ENCODE measurements at places on chromosomes 1 and 21.

DNA sequence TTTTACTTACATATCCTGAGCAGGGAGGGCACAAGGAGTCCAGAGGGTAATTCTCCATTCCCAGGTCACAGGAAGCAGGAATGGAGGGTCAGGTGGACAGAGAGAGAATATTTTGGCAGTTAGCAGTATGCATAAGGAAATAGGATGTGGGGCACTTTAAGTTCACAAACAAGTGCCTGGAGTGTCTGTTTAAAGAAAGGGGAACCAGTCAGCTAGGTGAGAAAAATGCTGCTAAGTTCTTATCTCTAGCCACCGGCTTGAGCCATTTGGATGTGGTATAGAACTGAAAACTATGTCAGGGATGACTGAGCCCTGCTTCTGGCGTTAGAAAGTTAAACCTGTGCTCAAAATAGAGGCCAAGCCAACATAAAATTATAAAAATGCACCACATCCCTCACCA, 739.7 kb upstream of the NCAM2 start:
- no peak for DNase-seq

- DNase-seq: no peak
Observed at GRCh38 chr1:221863635-221864034, 121.7 kb upstream of the DUSP10 start.

DNA sequence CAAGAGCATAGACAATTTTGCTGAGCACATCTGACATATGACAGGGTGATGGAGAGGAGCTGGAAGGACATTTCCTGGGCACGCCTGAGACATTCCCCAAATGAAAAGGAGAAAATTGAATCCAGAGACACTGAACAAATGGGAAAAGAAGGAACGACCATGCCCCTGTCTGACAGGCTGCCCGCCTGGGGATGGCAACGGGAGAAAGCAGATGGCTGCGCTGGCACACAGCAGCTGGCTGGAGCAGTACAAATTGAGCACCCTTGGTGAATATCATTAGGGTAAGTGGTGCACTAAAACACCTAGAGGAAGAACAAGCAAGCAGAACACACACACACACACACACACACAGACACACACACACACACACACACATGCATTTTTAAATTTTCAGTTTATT, 174.3 kb upstream of the DUSP10 start:
- no peak for DNase-seq

DNA sequence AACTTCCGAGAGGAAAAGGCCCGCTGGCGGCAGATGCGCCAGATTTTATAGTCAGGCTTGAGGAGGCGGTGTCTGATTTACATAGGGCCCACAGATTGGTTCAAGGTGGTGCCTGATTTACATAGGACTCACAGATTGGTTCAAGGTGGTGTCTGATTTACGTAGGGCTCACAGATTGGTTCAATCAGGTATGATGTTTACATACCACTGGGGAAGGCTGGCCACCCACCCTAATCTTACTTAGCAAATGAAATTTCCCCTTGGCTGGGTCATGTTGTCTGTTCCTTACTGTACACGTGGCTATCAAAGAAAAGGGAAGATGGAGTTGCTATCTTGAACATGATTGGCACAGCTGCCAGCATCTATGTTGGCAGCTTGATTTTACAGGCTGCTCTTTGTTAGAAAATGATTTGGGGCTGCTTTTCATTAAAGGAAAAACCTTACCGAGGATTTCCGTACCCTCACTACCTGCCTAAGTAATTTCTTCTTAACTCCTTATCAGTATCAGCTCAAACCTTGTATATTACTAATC, 96.3 kb downstream of the SETD4 start:
- DNase-seq: no peak

GRCh38 chr1:231420959-231421545, 1.0 kb downstream of the EGLN1 start:
- DNase-seq: peak; percentile 67

GRCh38 chr1:16155537-16156410, at the start of gene EPHA2:
Gene EPHA2, minus strand, starts transcription at chr1:16156069. Its CDS starts 137 bp downstream, at chr1:16155932.
- DNase-seq: peak; percentile 87

DNA sequence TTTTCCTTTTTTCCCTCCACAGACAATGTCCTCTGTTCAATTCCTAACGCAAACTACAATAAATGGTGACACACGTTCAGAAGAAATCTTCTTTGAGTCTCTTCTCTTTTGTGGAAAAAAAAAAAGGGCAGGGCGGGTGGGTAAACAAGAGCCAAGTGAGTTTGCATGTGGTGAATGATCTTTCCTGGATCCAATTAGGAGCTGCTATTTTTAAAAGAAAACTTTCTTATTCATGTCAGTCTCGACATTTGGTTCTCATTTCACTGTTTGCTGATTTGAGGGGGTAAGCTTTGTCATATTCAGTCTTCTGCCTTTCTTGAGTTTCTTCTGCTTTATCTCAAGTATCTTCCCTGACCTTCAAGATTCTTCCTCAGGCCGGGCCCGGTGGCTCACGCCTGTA, 29.2 kb upstream of the KIF1B start:
- no peak for DNase-seq

DNA sequence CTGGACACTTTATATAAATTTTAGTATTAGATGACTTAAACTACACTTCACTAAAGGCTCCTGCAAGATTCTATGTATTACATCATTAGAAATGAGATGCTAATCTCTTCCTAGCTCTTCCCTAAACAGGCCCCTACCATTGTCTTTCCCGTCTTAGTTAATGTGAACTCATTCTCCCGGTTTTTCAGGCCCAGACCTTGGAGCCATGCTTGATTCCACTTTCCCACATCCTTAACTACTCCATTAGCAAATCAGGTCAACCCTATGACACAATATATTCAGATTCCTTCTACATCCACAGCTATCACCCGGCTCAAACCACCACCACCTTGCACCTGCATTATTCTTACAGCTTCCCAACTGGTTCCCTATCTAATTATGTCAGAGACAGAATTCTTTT, 73.3 kb downstream of the NVL start:
- DNase-seq: no peak

DNA sequence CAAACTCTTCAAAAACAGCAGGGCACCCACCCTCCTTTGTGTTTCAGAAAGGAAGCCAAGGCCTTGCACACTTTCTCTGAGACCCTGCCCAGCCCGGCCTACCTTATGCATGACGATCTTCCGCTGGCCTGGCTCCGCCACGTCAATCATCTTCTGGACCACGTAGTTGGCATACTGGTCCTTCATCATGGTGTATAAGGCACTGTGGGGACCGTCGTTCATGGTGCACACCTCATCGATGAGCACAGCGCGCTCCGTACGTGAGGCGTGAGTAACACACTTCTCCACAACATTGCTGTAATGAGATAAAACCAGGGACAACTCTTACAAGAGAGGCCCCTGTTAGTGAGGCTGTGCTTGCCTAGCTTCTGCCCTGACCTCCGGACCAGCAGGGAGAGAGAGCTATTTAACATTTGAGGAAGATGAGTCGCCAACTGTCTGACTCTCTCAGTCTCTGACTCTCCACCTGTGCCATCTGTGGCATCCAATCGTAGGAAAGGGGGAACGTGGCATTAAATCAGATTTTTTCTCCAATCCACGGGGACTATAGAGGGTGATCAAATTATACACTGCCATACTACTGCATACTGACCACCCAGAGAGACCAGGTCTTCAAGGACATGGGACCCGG, 28.1 kb upstream of the SDC3 start:
- no peak for DNase-seq

- DNase-seq: peak; percentile 24
Observed at GRCh38 chr1:60762911-60763310, 319.4 kb upstream of the NFIA start.

GRCh38 chr21:39048574-39048973, 134.7 kb downstream of the PSMG1 start:
- peak; percentile 75 for DNase-seq

DNA sequence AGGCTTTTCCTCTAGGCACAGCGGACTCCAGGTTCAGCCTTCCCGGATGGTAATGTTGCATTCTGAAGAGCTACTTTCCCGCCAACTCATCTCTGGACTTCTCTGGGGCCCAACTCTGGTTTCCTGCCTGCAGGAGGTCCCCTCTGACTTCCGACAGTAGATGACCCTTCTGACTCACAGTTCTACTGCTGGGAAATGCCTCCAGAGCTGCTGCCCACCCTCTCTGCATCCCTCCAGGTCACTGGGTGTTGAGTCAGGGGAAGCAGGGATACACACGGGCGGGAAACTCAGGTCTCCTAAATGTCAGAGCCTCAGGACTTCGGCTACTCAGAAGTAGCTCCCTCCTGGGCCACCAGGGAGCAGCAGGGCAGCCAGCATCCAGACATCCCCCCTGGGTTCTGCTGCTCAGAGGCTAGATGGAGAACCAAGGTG, 2.1 kb upstream of the KIF21B start:
- DNase-seq: peak; percentile 39

GRCh38 chr1:75233302-75233929, 99.2 kb downstream of the LHX8 start:
- peak; percentile 40 for DNase-seq

- DNase-seq: peak; percentile 42
Observed at GRCh38 chr1:231936983-231937775, 310.6 kb downstream of the DISC1 start.

GRCh38 chr1:48969971-48970370, 193.3 kb upstream of the BEND5 start:
- DNase-seq: no peak

- DNase-seq: no peak
Observed at GRCh38 chr1:242178924-242179708, 180.2 kb upstream of the MAP1LC3C start.

Data from iris pigment epithelial cell (primary cell).